Mononuclear cell (primary cell): ENCODE measurements at places on chromosomes 3 and 15. TPM values are rescaled to one million over a fixed set of nuclear protein-coding genes. Genes with fewer than 3 reads are reported as not detected.

SOX14 gene
- not detected for total RNA-seq

RYR3 gene
- 0.10 TPM for total RNA-seq

AMOTL2 gene
- 0.10 TPM for total RNA-seq

RCCD1 gene
- total RNA-seq: 1.3 TPM

TIMP4 gene
- total RNA-seq: not detected

FHIT gene
- 16.9 TPM for total RNA-seq

ERICH6 gene
- 0.21 TPM for total RNA-seq

GLCE gene
- 3.7 TPM for total RNA-seq

PPCDC gene
- 17.4 TPM for total RNA-seq

CDHR4 gene
- total RNA-seq: not detected

MUC4 gene
- total RNA-seq: under 0.01 TPM

PLAAT1 gene
- 0.52 TPM for total RNA-seq

CMTM8 gene
- 2.9 TPM for total RNA-seq

GMNC gene
- not detected for total RNA-seq

GUCA1C gene
- not detected for total RNA-seq

CCDC51 gene
- 1.4 TPM for total RNA-seq

GOLGA8T gene
- not detected for total RNA-seq

TM4SF18 gene
- under 0.01 TPM for total RNA-seq

GREM1 gene
- 0.10 TPM for total RNA-seq

LRRIQ4 gene
- not detected for total RNA-seq

FOXL2NB gene
- total RNA-seq: under 0.01 TPM

GPR149 gene
- not detected for total RNA-seq

ANO10 gene
- total RNA-seq: 7.1 TPM

ZNF660 gene
- total RNA-seq: 0.21 TPM

ARHGEF26 gene
- total RNA-seq: 0.21 TPM

SATB1 gene
- 406 TPM for total RNA-seq

TRH gene
- 0.10 TPM for total RNA-seq

GP5 gene
- 3.8 TPM for total RNA-seq

LMAN1L gene
- 0.21 TPM for total RNA-seq

FMN1 gene
- total RNA-seq: 31.2 TPM

TMA7 gene
- total RNA-seq: 271 TPM

ZNF620 gene
- 0.63 TPM for total RNA-seq

CACNA2D2 gene
- 1.5 TPM for total RNA-seq

FBXO40 gene
- total RNA-seq: under 0.01 TPM

ZNF662 gene
- total RNA-seq: 1.2 TPM

ERC2 gene
- 0.10 TPM for total RNA-seq

IL17RE gene
- total RNA-seq: 0.10 TPM

SLC22A13 gene
- total RNA-seq: not detected

GRK7 gene
- 0.10 TPM for total RNA-seq

MINAR1 gene
- 0.42 TPM for total RNA-seq

LINGO1 gene
- not detected for total RNA-seq
